ENCODE measurements at places on chromosomes 2 and 18.

DNA sequence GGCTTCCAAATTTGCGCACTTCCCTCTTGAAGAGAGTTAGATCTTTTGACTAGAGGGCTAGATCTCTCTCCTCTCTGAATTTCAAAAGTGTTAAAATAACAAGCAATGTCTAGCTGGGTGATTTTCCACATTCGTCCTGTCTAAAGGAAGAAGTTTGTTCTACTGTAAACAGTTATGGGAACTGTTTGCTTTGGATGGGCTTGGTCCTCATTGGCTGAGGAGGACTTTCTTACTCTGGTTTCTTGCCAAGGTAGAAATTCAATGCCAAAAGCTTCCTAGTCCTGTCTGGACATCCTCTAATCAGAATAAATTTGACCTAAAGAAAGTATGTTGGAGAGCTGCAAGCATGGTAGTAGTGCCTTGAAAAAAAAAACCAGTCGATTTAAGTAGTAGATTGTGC lies 47.4 kb upstream of the RAPH1 start:
- DNase-seq = no peak

DNA sequence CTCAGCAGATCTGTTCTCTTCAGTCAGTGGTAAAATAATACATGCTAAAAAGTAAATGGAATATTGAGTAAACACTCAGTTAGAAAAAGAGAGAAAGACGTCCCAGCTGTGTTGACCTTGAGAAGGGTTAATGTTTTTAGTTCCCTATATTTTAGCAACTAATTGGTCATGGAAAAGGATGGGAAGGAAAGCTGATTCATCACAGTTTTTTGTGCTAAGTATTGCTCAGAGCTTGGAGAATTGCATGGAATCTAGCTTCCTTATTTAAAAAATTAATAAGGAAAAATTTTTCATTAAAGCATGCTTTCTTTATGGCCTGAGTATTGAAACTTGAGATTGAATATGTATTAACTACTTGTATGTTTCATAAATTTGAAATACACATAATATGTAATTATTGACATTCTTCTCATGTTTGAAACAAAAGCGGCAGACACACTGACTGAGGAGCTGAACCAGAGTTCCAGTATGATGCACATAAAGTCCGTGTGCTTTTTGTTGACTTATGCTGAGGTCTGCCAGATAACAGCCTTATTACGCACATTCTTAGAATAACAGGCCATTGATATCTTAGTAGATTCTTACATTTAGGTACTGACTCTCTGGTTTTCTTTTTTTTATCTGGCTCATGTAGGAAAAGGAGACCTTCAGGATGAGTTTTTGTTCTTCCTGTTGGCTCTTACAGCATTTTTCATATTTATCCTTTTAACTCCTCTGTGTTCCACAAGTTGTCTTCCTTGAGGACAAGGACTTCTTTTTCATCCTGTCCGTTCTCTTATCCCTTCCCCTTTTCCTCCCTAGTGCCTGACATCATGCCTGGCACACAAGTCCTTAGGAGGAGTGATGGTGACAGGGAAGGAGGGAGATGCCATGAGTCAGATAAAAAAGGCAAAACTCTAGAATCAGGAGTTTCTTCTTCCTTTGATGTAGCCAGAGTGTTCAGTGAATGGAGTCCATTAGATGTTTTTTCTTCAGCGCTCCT lies 194.1 kb downstream of the PTPRM start:
- DNase-seq = no peak

GRCh38 chr18:9353596-9353995 lies 19.0 kb downstream of the TWSG1 start:
- DNase-seq = no peak

- DNase-seq = no peak
These were observed 29.0 kb downstream of the RAMP1 start for GRCh38 chr2:237888389-237888788.

DNA sequence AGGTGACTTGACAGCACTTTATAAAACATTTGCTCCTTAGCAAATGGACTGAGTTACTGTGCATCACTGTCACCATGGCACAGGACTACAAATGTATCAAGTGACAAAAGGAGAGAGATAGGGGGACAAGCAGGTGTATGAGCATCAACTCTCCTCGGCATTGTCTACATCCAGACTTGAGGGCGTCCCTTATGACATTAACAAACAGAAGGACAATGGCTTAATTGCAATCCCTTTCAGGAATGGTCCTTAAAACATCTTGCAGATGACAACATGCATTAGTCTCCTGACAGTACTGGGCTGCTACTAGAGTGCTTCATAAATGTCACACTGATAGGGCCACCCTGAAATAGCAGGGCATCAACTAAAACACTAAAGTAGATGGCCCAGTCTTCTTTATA lies 198.8 kb downstream of the PDE1A start:
- DNase-seq = no peak

- DNase-seq = no peak
These were observed at the start of gene TEKT4 for GRCh38 chr2:94871226-94872087. Gene TEKT4, plus strand, starts transcription at chr2:94871430. Its CDS starts 150 bp downstream, at chr2:94871580.

DNA sequence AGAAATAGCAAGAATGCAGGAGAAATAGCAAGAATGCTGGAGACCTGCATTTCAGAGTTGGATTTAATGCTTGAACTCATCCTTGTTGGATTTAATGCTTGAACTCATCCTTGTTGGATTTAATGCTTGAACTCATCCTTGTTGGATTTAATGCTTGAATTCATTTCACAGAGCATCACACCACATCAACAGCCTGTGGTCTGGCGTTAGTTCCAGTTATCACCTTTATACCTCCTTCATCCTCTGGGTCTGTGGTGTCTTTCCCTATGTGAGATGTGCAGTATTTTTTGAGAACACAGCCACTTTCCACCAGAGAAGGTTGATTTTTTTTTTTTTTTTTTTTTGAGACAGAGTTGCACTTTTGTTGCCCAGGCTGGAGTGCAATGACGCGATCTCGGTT lies 546.4 kb upstream of the SOX11 start:
- no peak for DNase-seq

- DNase-seq = no peak
These were observed 50.4 kb downstream of the CDCA7 start for GRCh38 chr2:173404841-173405750.

DNA sequence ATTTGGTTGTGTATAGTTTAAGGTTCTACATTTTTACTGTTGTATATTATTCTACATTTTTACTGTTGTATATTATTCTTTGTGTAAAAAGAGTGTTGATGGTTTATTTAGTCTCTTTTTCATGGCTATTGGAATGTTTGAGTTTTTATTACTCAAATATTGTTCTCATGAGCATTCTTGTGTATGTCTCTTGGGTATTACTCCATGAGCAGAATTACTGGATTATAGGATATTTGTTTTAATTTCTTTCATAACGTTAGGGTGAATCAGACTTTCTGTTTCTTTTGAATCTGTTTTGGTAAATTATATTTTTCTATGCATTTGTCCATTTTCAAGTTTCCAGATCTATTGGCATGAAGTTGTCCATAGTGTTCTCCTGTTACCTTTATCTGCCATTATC lies 111.6 kb downstream of the DYNAP start:
- no peak for DNase-seq

DNA sequence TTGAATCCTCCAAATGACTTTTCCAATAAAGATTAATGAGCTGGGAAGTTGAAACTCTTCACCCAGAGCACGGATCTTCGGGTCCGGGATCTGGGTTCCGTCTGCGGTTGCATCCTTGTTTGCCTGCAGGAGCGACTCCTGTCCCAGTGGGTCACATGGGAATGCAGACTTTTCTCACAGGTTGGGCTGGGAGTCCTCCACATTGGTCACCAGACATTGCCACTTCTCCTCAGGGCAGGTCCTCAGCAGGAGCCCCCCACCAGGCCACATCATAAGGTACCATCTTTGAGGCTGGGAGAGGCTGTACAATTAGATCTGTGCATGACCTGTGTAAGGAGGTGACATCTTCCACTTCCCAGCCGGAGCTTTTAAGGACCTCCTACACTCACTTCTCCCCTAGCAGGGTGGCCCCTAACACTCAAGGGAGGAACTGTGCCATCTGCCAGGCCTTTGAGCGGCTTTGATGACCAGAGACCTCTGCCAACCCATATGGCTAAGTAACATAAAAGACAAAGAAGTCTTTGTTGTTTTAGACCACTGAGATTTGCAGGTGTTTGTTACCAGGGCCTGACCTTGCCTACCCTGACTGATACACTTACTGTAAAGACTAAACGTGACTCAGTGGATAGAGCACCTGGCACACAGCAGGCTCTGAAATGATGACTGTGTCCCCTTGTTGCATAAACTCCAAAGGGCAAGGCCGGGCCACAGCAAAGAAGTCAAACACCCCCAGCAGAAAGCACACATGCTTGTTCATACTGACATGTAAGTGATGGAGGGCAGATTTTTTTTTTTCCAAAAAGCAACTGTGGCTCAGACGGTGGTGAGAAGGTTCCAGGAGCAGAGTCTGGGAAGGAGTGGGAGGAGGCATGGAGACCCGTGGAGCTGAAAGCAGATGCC lies 7.9 kb upstream of the TEX51 start:
- no peak for DNase-seq
